Naive thymus-derived CD4-positive, alpha-beta T cell (primary cell): ENCODE measurements at places on chromosomes 11 and 22. TPM values are rescaled to one million over a fixed set of nuclear protein-coding genes. Genes with fewer than 3 reads are reported as not detected.

DNA sequence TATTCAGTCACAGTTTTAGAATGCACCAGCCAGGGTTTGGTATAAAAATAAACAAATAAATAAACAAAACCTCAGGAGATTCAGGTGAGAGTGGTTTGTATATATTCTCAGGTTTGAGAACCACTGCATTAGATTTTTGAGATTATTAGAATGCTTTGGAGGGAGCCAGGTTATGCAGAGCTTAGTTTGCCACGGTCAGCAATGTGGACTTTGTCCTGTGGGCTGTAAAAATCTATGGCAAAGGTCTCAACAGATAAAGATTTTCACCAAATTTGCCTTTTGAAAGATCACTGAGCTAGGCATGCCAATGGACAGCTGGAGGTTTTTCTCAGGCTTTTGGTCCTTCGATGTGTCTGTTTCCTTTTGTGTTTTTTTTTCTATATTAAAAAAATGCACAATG, 650.1 kb upstream of the RAG2 start:
- DNase-seq: no peak
- no peak overlapping the region for H3K27ac ChIP-seq
- no peaks in the 10 kb centered on the region for H3K36me3 ChIP-seq
- H3K4me1 ChIP-seq: no peaks in the 10 kb centered on the region

DNA sequence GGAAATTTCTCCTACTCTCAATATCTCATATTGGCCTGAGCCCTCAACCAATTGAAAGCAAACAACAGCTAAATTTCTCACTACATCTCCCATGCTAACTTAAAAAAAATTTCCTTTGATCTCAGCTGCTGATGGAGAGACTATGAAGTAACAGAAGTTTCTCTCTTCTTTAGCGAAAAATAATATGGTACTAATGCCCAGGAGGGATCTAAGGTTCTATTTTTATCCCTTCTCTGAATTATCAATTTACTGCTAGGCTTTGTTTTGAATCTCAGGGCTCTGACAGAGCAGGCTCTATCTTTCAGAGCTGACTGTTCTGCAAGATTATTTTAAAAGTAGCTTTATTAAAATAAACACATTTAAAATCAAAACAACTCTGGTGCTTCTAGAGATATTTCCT, 558.6 kb downstream of the KCNA4 start:
- no peaks in the 10 kb centered on the region for H3K36me3 ChIP-seq
- no peaks in the 10 kb centered on the region for H3K27me3 ChIP-seq
- no peak for DNase-seq

DNA sequence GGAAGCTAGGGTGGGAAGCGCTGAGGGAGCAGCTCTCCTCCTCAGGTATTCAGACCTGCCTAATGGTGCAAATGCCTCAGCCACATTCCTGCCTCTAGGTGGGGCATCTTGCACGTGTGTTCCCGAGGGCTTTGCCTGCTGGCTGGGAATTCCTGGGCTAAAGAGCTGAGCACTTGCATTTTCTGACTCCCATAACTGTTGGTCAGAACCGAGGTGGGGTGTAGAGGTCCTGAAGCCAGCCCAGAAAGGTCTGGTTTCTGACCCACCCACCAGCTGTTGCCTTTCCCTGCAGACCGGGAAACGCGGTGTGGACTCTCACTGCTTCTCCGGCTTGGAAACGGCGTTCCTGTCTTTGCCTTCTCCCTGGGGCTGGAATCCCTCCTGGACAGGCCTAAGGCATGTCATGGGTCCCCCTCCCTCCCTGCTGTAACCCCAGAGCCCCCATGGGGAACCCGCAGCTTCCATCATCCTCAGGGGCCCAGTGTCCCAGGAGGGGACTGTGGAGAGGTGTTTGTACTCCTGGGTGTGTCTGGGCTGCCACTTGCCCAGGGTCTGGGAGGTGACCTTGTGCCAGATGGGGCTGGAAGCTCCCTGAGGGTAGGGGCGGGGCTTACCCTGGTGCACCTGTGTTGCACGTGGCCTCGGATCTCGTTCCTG, 24.0 kb upstream of the SMIM38 start:
- DNase-seq: no peak
- H3K4me1 ChIP-seq: no peaks in the 10 kb centered on the region
- no peaks in the 10 kb centered on the region for H3K36me3 ChIP-seq

DNA sequence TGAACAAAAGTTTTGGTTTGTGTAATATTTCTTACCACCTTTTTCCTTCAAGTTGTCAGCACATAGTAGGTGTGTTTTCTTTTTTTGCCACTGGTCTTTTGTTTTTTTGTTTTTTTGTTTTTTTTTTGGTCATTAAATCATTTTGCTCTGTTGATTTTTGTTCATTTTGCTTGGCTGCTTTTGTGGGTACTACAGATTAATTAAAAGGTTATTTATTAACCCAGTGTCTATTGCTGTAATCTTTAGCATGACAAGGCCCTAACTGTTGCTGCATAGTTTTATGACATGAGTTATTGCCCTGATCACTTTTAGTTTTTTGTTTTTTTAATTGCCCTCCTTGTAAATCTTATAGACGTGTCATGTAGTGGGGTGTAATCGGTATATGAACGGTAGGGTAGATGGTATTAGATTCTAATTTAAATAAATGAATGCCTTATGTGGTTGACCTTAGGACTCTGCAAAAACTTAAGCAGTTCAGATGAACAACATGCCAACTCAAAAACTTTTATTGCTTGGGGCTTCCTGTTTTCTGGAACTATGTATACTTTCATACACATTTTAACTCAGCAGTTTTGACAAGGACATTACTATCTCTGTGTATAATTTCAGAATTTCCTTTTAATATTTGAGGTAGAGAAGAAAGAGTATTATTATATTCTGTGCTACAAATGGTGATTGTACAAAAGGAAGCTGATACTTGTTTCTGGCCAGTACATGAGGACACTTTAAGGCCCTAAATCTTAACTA, 7.9 kb downstream of the EWSR1 start:
- H3K4me1 ChIP-seq: peaks cover 28% of the 10 kb centered on the region
- H3K4me3 ChIP-seq: no peak overlapping the region
- H3K27me3 ChIP-seq: no peaks in the 10 kb centered on the region
- peak overlapping the region; percentile 6 for H3K27ac ChIP-seq
- peaks cover 41% of the 10 kb centered on the region for H3K36me3 ChIP-seq

GRCh38 chr11:93324500-93324899, 6.0 kb upstream of the DEUP1 start:
- DNase-seq: no peak
- H3K4me1 ChIP-seq: no peaks in the 10 kb centered on the region
- no peak overlapping the region for H3K27ac ChIP-seq

GRCh38 chr11:107678632-107678971, 33.3 kb downstream of the SLN start:
- no peak overlapping the region for H3K27ac ChIP-seq
- DNase-seq: no peak
- H3K36me3 ChIP-seq: no peaks in the 10 kb centered on the region
- no peaks in the 10 kb centered on the region for H3K27me3 ChIP-seq

The FGF4 gene
- not detected for polyA plus RNA-seq

The F2 gene
- not detected for polyA plus RNA-seq

The PTS gene
- 3.7 TPM for polyA plus RNA-seq

- H3K27ac ChIP-seq: no peak overlapping the region
- no peaks in the 10 kb centered on the region for H3K36me3 ChIP-seq
- H3K4me1 ChIP-seq: no peaks in the 10 kb centered on the region
- no peak overlapping the region for H3K4me3 ChIP-seq
- DNase-seq: no peak
Measured at GRCh38 chr11:7559398-7560283, 45.8 kb downstream of the PPFIBP2 start.

The RFPL1 gene
- polyA plus RNA-seq: 0.14 TPM

DNA sequence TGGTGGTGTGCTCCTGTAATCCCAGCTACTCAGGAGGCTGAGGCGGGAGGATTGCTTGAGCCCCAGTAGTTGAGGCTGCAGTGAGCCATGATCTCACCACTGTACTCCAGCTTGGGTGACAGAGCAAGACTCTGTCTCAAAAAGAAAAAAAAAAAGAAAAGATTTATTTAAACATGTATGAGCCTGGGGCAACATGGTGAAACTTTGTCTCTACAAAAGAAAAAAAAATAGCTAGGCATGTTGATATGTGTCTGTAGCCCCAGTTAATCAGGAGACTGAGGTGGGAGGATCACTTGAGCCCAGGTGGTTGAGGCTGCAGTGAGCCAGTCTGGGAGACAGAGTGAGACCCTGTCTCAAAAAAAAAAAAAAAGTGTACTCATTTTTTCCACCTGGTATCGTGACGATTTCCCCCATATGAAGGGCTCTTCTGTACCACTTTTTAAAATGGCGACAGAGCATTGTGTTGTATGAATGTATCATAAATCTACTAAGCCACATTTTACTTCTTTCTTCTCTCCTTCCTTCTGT, 16.4 kb upstream of the KCTD14 start:
- H3K36me3 ChIP-seq: no peaks in the 10 kb centered on the region
- DNase-seq: no peak
- no peak overlapping the region for H3K27ac ChIP-seq
- H3K4me1 ChIP-seq: no peaks in the 10 kb centered on the region

GRCh38 chr11:75578977-75579376, 16.9 kb downstream of the SERPINH1 start:
- H3K36me3 ChIP-seq: no peaks in the 10 kb centered on the region
- H3K27me3 ChIP-seq: no peaks in the 10 kb centered on the region
- DNase-seq: no peak
- no peak overlapping the region for H3K4me3 ChIP-seq

- no peaks in the 10 kb centered on the region for H3K36me3 ChIP-seq
- H3K4me3 ChIP-seq: no peak overlapping the region
- H3K4me1 ChIP-seq: no peaks in the 10 kb centered on the region
- H3K27me3 ChIP-seq: peaks cover 3% of the 10 kb centered on the region
- no peak overlapping the region for H3K27ac ChIP-seq
Measured at GRCh38 chr11:65802841-65803240, 16.0 kb downstream of the OVOL1 start.

DNA sequence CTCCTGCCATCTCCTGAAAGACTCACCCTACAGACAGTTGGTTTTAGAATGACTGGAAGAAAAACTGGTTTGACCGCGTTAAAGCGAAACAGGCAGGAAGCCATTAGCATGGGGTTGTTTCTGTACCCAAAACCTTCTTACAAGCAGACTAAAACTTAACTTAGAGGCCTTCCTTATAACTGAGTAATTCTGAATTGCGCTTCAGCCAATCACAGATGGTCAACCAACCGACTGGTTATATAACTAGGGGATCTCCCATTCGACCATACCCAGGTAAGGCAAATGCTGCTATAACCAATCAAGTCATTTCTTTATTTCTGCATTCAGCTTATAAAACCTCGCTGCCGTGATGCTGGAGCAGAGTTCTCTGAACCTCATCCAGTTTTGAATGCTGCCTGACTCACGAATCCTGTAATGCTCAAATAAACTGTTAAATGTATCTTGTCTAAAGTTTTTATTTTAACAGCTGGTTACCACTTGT, 87.8 kb upstream of the DRD2 start:
- no peaks in the 10 kb centered on the region for H3K27me3 ChIP-seq
- DNase-seq: no peak
- no peak overlapping the region for H3K4me3 ChIP-seq
- no peaks in the 10 kb centered on the region for H3K4me1 ChIP-seq
- no peak overlapping the region for H3K27ac ChIP-seq

- no peak for DNase-seq
Measured at GRCh38 chr11:61749591-61750217, 2.7 kb upstream of the MYRF start.

DNA sequence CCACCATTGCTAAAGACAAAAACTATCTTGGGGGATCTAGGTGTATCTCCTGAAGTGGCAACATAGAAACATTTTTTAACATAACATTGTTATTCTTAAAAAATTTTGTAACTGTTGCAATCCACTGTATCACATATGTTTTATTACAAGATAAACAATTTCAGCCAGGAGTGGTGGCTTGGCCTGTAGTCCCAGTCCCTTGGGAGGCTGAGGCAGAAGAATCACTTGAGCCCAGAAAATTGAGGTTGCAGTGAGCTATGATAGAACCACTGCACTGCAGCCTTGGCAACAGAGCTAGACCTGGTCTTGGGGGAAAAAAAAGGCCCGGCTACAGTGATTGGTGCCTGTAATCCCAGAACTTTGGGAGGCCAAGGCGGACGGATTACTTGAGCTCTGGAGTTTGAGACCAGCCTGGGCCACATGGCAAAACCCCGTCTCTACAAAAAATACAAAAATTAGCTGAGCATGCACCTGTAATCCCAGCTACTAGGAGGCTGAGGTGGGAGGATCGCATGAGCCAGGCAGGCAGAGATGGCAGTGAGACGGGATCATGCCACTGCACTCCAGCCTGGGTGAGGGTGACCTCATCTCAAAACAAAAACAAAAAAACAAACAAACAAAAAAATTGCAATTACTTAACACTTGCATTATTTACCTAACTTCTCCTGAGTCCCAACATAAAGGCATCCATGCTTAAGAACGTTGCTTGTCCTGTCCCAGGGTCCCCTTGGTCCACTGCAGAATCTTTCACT, 1.5 kb upstream of the DEPDC5 start:
- DNase-seq: no peak
- no peak overlapping the region for H3K4me3 ChIP-seq
- H3K36me3 ChIP-seq: no peaks in the 10 kb centered on the region
- H3K27me3 ChIP-seq: no peaks in the 10 kb centered on the region
- H3K27ac ChIP-seq: peak overlapping the region; percentile 87

DNA sequence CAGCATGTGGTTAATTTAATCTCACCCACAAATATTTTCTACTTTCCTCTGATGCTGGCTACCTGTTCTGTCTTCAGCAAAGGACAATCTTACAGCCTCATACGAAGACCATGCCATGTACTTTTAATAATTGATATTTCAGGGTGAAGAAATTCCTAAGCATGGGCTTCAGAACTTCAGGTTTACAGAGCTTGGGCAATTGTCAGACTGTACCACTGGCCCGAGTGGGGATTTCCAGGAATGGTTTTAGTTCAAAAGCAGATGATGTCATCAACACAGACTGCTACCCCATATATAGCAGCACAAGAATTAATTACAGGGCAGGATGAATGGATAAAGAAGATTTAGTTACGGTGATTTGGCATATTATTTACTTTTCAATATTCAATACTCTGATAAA, 171.8 kb downstream of the ETS1 start:
- no peaks in the 10 kb centered on the region for H3K27me3 ChIP-seq
- H3K27ac ChIP-seq: no peak overlapping the region
- peaks cover 37% of the 10 kb centered on the region for H3K4me1 ChIP-seq
- no peaks in the 10 kb centered on the region for H3K36me3 ChIP-seq
- no peak overlapping the region for H3K4me3 ChIP-seq

- no peak overlapping the region for H3K4me3 ChIP-seq
- no peak for DNase-seq
- no peaks in the 10 kb centered on the region for H3K27me3 ChIP-seq
- no peaks in the 10 kb centered on the region for H3K4me1 ChIP-seq
- H3K36me3 ChIP-seq: no peaks in the 10 kb centered on the region
- H3K27ac ChIP-seq: no peak overlapping the region
Measured at GRCh38 chr11:126370016-126370415, 14.5 kb downstream of the ST3GAL4 start.

GRCh38 chr11:92697461-92698312, 271.8 kb upstream of the MTNR1B start:
- H3K4me1 ChIP-seq: no peaks in the 10 kb centered on the region
- H3K27ac ChIP-seq: no peak overlapping the region
- H3K4me3 ChIP-seq: no peak overlapping the region
